ENCODE measurements at places on chromosomes 4 and X. TPM values are rescaled to one million over a fixed set of nuclear protein-coding genes. Genes with fewer than 3 reads are reported as not detected.

CT47B1 gene
- not detected for polyA plus RNA-seq

UVSSA gene
- polyA plus RNA-seq: 7.2 TPM

FREM3 gene
- not detected for polyA plus RNA-seq

TKTL2 gene
- polyA plus RNA-seq: not detected

FAM3A gene
- polyA plus RNA-seq: 112 TPM

STARD8 gene
- polyA plus RNA-seq: 0.91 TPM

NEUROG2 gene
- 0.44 TPM for polyA plus RNA-seq

ELF4 gene
- 1.3 TPM for polyA plus RNA-seq

PNCK gene
- polyA plus RNA-seq: 25.5 TPM

GYG2 gene
- 58.4 TPM for polyA plus RNA-seq

ADGRL3 gene
- polyA plus RNA-seq: 2.4 TPM

CDKL5 gene
- polyA plus RNA-seq: 7.2 TPM

AMBN gene
- not detected for polyA plus RNA-seq

FNIP2 gene
- polyA plus RNA-seq: 29.9 TPM

USP17L29 gene
- polyA plus RNA-seq: not detected

F8A1 gene
- 39.0 TPM for polyA plus RNA-seq

CYP4V2 gene
- polyA plus RNA-seq: 5.9 TPM

TEX13B gene
- not detected for polyA plus RNA-seq

C4orf36 gene
- 0.83 TPM for polyA plus RNA-seq

PHOX2B gene
- not detected for polyA plus RNA-seq

DCLK2 gene
- 4.3 TPM for polyA plus RNA-seq

HPGDS gene
- not detected for polyA plus RNA-seq

FRAS1 gene
- 8.0 TPM for polyA plus RNA-seq

LPAR4 gene
- not detected for polyA plus RNA-seq

PCDH11X gene
- 1.4 TPM for polyA plus RNA-seq

TRAM1L1 gene
- polyA plus RNA-seq: 3.6 TPM

ITM2A gene
- polyA plus RNA-seq: 20.8 TPM

PLP1 gene
- not detected for polyA plus RNA-seq

PIR gene
- 5.3 TPM for polyA plus RNA-seq

GAGE12J gene
- polyA plus RNA-seq: not detected

MAGEB2 gene
- polyA plus RNA-seq: not detected

CDX4 gene
- polyA plus RNA-seq: not detected

UGT8 gene
- 0.43 TPM for polyA plus RNA-seq

UCHL1 gene
- 60.3 TPM for polyA plus RNA-seq

EFHC2 gene
- polyA plus RNA-seq: 7.7 TPM

SH3TC1 gene
- 0.57 TPM for polyA plus RNA-seq

DDX53 gene
- not detected for polyA plus RNA-seq

MAGEA2 gene
- polyA plus RNA-seq: not detected

BDH2 gene
- 101 TPM for polyA plus RNA-seq

HSFX2 gene
- 0.43 TPM for polyA plus RNA-seq

TRIM61 gene
- polyA plus RNA-seq: 1.4 TPM

TNIP3 gene
- not detected for polyA plus RNA-seq

DGKK gene
- polyA plus RNA-seq: 0.47 TPM

XAGE1A gene
- polyA plus RNA-seq: not detected

SAGE1 gene
- not detected for polyA plus RNA-seq

CCDC160 gene
- 19.0 TPM for polyA plus RNA-seq

TMEM31 gene
- polyA plus RNA-seq: 1.7 TPM

S100G gene
- not detected for polyA plus RNA-seq
